IPS DF 6.9 (cell line): ENCODE measurements at places on chromosomes 2 and 18.

- DNase-seq = no peak
These were observed 179.7 kb upstream of the SH3BP4 start for GRCh38 chr2:234771980-234772732.

GRCh38 chr2:17901246-17901645 lies 22.8 kb downstream of the KCNS3 start:
- DNase-seq = no peak

DNA sequence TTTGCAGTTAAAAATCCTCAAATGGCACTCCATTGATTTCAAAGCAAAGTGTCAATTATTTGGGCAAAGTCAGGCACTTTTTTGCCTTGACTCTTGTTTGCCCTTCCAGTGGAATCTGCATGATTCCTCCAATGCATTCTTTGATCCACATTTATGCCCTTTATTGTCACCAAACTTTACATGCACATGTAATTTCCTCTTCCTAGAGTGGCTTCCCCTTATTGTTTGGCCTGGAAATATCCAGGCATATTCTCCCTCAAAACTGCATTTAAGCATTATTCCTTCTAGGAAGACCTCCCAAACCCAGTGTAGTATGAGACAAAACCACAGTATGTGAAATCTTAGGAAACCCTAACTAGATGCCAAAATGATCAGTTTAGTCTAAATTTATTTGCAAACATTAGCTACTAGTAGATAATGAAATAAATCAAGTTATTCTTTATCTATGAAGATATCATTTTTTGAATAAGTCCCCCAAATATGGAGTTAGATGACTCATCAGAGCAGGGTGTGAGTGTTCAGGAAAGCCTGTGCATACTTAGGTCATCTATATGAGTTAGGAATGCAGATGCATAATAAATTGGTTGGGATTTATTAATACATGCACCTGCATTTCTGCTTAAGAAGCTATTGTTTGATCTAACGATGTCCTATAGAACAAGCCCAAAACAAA lies 433.3 kb upstream of the TCF4 start:
- no peak for DNase-seq

GRCh38 chr2:119683713-119684443 lies 4.9 kb downstream of the TMEM177 start:
- DNase-seq = no peak

DNA sequence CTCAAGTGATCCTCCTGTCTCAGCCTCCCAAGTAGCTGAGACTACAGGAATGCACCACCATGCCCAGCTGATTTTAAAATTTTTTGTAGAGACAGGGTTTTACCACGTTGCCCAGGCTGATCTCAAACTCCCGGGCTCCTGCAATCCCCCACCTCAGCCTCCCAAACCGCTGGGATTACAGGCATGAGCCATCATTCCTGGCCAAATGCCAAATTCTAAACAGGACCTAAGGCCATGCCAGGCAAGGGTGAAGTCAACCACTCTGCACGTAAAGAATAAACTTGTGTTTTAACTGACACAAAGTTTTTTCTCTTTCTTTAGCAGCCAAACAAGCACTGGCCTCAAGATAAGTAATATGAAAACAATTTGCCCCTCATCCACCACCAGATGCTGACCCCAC lies 37.4 kb upstream of the SATB2 start:
- DNase-seq = no peak

DNA sequence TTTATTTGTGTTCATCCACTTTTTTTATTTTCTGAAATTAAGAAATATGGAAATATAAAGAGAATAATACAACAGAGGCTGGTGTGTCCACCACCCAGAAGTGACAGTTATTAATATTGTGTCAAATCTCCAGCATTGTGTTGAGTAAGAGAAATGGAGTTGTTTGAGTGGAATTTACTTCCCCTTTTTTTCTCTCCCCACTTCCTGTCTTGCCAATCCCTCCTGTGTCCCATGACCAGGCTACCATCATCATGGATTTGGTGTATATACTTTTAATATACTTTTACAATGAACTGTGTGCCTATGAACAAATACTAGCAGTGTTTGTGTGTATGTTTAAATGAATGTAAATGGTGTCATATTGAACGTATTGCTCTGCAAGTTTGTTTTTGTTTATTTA lies 276.9 kb upstream of the SKOR2 start:
- no peak for DNase-seq

DNA sequence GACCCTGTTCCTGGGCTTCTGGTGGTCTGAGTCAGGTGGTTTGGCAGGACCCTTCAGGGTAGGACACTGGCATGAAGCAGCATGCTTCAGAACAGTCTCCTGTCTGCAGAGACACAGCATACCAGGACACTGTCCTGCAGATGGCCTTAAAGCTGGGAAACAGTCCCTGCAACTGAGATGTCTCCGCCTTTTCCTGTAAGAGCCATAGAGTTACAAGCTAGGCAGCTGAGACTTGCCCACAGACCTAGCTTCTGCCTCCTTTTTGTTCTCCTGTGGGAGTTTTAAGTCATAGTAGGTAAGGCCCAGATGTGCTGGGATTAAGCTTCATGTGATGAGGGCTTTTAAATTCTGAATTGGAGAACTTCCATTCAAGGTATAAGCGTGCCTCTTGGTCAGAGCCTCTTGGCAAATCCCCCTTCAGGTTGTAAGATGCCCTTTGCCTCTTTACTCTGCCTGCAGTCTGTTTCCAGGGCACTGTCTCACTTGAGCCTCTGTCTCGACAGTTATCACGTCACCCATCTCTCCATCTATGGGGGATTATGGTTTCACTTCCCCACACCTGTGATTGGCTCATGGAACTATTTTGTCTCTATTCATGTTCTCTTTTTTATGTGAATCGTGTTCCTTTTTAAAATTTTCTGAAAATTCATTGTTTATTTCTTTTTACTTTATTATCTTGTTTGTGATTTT lies 51.8 kb downstream of the COA5 start:
- DNase-seq = no peak

GRCh38 chr18:55250768-55251173 lies 291.5 kb upstream of the CCDC68 start:
- DNase-seq = no peak

DNA sequence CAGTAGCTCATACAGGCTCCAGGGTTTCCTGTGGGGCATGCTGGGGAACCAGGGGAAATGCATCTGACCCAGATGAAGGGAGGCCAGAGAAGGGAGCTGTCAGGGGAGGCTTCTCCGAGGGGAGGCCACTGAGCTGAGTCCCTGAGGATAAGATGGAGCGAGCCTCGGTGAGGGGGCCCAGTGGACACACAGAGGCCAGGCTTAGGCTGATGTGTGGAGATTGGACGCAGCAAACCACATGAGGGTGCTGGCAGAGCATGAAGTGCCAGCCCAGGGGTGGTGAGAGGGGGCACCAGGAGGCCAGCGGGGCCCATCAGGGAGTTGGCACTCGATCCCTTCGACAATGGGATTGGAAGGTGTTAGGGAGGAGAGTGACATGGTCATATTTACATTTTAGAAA lies 235.0 kb downstream of the KLHL29 start:
- DNase-seq = no peak

DNA sequence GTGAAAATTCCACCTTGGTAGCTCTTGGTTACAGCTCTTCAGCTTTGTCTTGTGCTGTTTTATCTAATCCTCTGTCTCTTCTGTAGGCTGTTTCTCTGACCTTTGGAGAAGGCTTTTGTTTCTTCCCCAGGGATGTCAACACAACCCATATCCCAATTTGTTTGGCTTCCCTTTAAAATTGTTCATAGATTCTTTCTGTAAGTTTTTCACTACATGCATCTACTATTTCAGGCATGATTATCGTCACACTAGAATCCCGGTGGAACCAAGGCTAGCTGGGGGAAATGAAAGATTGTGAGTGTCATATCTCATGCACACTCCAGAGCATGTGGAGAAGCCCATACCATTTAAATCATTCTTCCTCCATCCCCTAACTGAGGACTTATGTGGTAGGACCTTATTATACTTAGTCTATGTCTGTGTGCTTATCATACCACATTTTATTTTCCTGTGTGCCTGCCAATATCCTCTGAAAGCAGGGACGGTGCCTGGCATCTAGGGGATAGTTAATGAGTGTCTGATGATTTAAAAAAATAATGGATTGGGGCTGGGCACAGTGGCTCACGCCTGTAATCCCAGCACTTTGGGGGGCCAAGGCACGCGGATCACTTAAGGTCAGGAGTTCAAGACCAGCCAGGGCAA lies 59.9 kb downstream of the CRIM1 start:
- no peak for DNase-seq

GRCh38 chr2:106563195-106563594 lies 76.0 kb downstream of the CD8B2 start:
- DNase-seq = no peak

- no peak for DNase-seq
These were observed 57.6 kb downstream of the CRIM1 start for GRCh38 chr2:36413218-36413617.

DNA sequence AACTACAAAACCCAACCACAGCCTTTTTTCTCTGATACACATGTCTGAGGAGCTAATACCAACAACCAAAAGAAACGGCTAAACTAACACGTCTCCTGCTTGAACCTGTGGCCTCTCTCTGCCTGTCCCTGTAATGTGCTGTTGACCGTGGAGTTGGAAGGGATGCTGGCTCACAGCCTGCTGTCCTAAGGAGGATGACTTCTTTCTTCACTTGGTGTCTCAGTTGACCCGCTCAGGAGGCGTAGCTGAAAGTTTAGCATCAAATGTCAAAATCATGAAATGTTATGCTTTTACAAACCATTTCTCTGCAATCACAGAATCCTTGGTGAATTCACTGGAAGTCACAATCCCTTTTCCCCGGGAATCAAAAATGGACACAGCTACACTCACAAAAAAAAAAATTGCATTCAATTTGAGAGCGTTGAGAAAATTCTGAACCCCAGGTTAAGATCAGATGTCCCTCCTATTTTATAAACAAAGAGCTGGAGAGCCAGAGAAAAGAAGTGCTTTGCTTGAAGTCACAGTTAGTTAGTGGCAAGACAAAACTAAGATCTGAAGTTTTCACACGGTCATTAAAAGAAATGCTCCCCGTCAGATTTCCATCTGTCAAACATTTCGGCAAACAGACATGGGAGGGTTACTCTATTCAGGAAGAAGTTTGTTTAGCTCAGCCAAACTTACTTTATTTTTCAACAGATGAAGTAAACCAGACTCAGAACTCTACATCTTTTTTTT lies 74.3 kb downstream of the IRS1 start:
- DNase-seq = no peak

DNA sequence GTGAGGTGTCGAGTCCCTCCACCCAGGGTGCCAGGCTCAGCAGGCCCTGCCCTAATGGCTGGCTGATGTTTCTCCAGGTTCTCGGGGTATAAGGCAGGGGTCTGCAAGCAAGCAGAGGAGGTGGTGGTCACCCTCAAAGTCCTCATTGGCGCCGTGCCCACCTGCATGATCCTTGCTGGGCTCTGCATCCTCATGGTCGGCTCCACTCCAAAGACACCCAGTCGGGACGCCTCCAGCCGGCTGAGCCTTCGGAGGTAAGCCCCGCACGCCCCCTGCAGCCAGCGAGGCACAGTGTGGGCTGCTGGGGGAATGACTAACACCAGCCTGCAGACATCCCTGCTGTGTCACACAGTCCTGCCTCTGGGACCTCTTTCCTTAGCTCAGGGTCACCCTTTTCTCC lies 14.1 kb downstream of the MFSD2B start:
- DNase-seq = no peak

GRCh38 chr18:76721207-76721996 lies 101.0 kb upstream of the ZNF236 start:
- DNase-seq = no peak

- no peak for DNase-seq
These were observed 221.7 kb upstream of the SH3BP4 start for GRCh38 chr2:234730066-234730640.

DNA sequence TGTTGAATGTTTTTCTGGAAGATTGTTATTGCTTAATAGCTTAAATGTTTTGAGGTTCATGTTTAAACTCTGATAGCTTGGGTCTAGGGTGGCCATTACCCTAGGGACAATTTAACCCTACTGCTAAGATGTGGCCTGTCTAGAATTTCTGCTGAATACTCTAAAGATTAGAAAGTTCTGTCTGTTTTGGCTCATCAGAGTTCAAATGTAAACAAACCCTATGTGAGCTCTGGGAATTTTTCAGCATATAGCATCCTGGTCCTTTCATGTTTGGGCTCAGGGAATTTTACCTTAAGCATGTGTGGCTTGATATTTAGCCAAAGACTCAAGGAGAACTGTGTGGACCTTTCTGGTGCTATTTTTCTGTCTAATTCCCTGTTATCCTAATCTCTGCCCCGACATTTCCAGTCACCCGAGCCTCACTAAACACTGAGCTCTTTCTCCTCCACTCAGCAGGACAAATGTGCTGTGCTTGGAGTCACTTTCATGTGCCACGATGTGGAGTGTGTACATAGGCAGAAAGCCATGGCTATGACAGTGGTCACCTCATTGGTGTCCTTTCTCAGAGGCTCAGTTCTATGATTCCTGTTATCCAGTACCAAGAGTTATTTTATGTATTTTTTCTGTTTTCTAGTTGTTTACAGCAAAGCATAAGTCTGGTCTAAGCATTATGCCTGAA lies 492.5 kb upstream of the SPHKAP start:
- no peak for DNase-seq

DNA sequence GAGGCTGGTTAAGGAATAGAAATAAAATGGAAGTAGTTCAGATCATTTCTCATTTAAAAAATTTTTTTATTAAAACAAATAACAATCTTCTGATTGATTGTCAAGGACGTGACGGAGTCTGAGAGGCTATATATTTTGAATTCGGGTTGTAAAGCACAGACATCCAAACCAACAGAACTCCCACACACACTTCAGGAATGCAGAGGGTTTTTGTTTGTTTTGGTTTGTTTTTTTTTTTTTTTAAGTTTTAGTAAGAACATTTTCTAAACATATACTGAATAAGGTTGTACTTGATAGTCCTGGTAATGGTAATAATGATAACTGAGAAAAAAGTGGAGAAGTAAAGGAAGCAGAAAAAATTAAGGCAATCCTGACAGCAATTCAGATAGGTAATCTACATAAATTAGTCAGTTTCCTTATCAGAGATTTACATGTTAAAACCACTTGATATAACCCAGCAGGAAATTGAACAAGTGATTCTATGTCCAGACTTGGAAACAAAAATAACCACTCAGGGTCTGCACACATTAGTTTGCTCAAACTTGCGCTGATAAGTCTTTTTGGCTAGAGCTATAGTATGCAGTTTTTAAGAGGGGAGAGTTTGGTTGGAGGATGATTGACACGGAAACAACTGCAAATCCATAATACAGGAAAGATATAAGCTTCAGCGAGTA lies 51.5 kb upstream of the CTAGE1 start:
- DNase-seq = no peak

DNA sequence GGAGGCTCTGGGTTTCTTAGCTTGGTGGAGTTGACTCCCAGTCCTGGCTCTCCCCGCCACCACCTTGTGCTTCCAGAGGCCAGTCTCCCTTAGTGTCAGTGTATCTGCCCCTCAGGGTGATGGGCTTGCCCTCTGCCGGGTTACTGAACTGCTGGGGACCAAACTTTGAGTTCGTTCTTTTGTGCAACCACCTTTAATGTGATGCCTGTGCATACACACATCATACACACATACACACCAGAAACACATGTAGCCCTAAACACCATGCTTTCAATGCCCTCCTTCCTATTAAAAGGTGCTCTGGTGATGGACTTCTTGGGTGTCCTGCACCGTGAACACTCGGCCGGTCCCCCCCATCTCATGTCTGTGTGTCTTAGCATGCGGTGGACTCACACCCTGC lies 315.1 kb upstream of the EPAS1 start:
- no peak for DNase-seq

GRCh38 chr2:135582383-135582782 lies 51.1 kb downstream of the R3HDM1 start:
- DNase-seq = no peak

- no peak for DNase-seq
These were observed 483.8 kb downstream of the TDRD15 start for GRCh38 chr2:21607572-21607971.

- no peak for DNase-seq
These were observed 63.3 kb upstream of the KYNU start for GRCh38 chr2:142813830-142814829.
